ENCODE measurements at places on chromosomes 11 and 22.

DNA sequence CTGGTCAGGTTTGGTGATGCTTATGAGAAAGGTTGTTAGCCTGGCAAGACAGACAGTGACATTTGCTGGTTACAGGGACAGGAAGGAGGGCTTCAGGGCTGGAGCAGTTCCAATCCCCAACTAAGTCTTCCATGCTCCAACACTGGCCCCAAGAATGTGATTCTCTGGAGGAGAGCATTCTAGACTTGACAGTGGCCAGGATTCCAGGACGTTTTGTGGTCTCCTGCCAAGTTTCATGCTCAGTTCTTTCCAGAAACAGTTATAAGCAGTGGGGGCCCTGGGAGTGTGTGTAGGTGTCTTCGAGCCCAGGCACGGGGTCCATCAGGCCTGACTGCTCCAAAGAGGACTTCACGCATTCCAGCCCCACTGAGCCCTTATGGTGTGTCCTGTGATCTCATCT is 8.9 kb upstream of the GRK3 start:
- no peak for DNase-seq

GRCh38 chr11:27619039-27619574 is 81.1 kb downstream of the BDNF start:
- DNase-seq: no peak

- no peak for DNase-seq
These were observed 511 bp downstream of the DGKZ start for GRCh38 chr11:46347637-46348311.

DNA sequence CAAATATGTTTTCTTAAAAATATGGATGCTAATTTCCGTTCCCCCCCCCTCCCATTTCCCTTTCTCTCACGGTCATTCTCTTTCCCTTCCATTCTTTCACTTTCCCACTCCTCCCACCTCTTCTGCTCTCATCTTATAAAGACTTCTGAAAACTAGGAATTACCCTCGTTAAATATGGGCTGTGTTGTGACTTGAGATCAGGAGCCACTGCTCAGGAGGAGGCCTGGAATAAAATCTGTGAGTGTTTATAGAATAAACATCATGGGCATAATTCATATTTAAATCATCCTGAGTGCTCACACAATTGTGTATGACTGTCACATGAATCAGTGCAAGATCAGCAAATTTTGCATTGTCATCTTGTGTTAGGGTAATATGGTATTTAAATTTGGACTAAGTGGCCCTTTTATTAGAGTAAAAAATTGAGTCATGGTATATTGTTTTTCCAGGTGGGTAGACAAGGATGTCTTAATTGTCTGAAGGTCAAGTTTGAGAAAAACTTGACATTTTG is 208.0 kb downstream of the DDX10 start:
- no peak for DNase-seq

DNA sequence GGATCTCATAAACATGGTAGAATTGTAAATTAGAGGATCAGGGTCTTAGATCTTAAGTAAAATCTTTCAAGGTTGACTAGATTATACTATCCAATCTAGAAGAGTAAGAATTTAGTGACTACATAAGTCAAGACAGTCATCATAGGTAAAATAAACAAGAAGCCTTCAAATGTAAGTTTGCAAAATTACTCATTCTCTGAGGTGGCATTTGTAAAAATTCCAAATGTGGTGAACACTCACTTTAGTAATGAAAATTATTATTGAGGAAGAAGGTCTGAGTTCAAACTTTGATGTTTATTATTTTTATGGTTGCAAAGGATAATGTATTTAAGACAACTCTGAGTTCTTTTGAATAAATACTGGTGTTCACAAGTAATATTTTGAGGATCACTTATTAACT is 4.6 kb downstream of the HYLS1 start:
- DNase-seq: no peak
